Frontal cortex (tissue), 4 donors: ENCODE measurements at places on chromosomes 5 and 9.

GRCh38 chr5:17118631-17119030 is 98.8 kb upstream of the BASP1 start:
- DNase-seq, result no peak

DNA sequence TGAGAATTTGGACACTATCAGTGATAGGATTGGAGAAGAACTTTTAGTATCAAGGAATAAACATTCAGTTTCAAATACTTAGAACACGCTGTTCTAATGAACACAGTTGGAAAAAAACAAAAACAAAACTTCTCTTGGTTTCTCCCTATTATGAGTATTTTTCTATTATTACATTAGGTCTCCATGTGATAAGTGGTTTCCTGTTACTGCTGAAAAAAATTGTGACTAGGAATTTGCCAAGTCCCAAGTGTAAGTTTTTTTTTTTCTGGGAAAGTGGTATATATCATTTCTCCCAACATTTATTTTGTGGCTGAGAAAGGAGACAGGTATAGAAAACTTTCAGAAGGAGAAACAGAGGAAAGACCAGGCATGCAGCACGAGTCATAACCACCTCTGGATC is 41.1 kb downstream of the PCSK1 start:
- DNase-seq, result no peak

DNA sequence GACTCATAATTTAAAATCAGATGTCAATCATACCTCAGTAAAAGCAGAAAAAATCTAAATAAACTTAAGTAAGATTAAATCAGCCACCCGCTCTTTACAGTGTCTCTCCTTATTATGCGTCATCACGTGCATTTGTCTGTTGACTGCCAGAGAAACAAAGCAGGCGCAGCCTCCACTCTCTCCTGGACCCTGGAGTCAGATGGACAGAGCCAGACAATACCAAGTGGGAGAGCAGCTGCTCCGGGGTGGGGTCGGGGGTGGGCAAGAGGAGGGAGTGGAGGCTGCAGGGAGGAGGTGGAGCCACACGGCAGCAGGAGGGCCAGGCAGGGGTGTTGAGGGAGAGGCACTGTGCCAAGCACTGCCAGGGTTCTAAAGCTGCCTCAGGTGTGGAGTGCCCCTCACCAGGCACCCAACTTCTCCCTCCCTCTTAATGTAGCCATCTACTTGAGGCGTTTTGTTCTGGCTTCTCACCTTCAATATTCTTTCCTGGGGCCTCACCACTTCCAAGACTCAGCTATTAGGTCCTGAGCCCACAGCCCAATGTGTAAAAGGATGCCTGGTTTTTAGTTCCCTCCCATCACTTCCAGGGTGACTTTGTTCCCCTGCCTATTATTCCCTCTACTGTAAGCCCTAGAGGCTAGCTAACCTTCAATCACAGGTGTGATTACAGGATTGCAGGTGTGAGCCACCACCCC is 96.3 kb downstream of the GLDC start:
- no peak for DNase-seq

DNA sequence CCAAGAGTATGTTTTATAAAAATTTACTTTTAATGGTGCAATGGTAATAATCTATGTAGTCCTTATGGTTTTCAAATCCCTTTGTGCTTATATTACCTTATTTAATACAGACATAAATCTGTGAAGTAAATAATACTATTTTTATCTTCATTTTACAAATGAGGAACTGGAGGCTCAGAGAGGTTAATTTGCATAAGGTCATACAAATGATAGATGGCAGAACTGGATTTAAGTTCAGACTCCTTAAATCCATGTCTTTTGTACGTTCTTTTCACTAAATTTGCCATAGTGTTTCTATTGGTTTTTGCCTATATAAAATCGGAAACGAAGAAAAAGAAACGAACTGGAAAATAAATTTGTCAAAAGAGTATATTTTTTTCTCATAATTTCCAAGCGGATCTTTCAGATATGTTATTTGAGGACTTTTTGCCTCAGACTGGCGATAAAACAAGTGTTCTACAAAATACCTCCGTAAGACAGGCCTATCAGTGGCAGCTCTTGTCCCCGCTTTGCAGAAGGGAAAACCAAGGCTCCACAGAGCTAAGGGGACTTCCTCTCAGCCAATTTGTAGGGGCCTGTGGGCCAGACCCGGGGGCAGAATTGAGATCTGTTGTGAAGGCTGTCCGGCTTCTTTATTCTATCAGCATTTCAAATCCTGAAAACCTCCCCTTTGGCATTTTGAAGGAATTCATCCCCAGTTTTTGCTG is 1.1 kb upstream of the TNFAIP8 start:
- no peak for DNase-seq

DNA sequence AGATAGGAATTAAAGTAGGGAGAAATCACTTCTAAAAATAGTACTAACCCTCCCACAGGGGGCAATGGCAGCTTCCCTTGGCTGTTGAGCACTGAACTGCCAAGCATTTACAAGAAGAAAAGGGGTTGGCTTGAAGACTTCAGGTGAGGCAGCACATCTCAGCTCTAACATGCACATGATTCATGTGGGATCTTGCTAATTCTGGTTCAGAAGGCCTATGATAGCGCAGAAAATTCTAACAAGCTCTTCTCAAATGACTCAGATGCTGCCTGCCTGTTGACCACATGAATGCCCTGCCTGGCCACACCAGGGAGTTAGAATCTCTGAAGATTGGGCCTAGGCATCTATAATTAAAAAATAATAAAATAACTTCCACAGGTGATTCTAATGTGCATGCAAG is 22.6 kb downstream of the CD180 start:
- DNase-seq, result no peak

- no peak for DNase-seq
Observed at GRCh38 chr5:157130925-157131324, 11.7 kb downstream of the MED7 start.

- no peak for DNase-seq
Observed at GRCh38 chr9:137317021-137317717, 15.1 kb upstream of the NRARP start.

- DNase-seq, result no peak
Observed at GRCh38 chr5:118146824-118147223, 841.5 kb downstream of the DTWD2 start.

- DNase-seq, result no peak
Observed at GRCh38 chr5:17147170-17147569, 70.3 kb upstream of the BASP1 start.

DNA sequence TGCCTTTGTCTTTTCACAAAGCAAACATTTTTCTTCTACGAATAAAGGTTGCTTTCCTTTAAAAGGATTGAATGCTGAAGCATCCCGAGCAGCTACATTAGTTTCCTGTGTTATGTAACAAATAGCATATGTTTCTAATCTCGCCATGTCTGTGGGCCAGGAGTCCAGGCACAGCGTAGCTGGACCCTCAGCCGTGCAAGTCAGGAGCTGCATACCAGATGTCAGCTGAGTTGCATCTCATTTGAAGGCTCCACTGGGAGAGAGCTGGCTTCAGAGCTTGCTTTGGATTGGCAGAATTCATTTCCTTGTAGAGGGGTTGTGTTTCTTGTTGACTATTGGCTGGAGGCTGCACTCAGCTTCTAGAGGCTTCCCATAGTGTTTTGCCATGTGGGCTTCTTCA is 16.0 kb upstream of the GOLPH3 start:
- DNase-seq, result no peak

GRCh38 chr5:98940581-98940980 is 11.8 kb upstream of the CHD1 start:
- no peak for DNase-seq

DNA sequence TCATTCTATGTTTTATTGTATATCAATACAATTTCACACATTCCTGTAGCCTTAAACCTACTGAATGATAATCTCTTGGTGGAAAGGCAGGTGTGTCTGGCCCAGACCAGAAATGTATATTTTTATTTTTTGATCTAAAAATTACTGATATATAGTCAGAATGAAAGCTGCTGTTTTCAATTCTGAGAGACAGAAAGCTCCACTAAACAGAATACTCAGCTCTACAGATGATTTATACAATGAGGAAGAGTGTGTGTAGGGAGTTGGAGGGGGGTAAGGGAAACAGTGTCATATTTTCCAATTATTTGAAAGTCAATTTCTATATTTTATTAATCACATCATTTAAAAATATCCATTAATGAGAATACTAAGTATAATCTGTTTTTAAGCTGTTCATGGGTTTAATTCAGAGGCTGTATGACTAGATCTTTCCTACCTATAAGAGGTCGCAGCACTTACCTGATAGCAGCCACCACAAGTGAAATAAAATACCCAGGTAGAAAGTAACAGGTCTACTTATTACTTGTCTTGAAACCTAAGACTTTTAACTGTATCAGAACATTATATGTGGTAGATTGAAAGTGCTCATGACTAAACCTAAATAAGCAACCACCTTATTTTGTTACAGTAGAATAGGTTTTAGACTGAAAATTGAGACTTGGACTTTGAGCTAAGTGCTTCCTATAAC is 183.4 kb downstream of the TMC1 start:
- no peak for DNase-seq

GRCh38 chr9:94903961-94904421 is 177.5 kb downstream of the AOPEP start:
- DNase-seq, result no peak

GRCh38 chr5:127306647-127307046 is 16.1 kb downstream of the MEGF10 start:
- no peak for DNase-seq

- DNase-seq, result no peak
Observed at GRCh38 chr5:150765799-150766169, 7.0 kb upstream of the DCTN4 start.

DNA sequence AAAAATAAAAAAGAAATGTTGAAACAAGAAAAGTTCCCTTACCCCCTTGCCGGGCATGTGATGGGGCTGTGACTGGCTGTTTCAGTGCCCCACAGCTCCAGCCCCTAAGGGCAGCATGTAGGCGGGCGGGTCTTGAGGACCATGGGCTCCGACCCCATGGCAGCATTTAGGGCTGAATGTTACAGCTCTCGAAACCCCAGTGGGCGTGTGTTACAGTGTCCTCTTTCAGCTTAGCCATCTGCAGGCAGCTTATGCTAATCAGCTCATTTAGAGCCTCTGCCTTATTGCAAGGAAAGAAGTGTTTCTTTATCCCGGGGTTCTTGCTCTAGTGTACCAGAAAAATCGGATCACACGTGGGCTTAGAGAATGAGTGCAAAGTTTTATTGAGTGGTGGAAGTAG is 497.4 kb upstream of the CYLC2 start:
- DNase-seq, result no peak

- DNase-seq, result no peak
Observed at GRCh38 chr5:94699562-94699961, 81.1 kb downstream of the SLF1 start.
